ENCODE measurements at places on chromosomes 5 and 9.
A peak's percentile ranks its signal among the peaks of the same experiment; 100 is the strongest.

GRCh38 chr5:107381189-107381856, 289.4 kb downstream of the EFNA5 start:
- DNase-seq, result peak; percentile 51

DNA sequence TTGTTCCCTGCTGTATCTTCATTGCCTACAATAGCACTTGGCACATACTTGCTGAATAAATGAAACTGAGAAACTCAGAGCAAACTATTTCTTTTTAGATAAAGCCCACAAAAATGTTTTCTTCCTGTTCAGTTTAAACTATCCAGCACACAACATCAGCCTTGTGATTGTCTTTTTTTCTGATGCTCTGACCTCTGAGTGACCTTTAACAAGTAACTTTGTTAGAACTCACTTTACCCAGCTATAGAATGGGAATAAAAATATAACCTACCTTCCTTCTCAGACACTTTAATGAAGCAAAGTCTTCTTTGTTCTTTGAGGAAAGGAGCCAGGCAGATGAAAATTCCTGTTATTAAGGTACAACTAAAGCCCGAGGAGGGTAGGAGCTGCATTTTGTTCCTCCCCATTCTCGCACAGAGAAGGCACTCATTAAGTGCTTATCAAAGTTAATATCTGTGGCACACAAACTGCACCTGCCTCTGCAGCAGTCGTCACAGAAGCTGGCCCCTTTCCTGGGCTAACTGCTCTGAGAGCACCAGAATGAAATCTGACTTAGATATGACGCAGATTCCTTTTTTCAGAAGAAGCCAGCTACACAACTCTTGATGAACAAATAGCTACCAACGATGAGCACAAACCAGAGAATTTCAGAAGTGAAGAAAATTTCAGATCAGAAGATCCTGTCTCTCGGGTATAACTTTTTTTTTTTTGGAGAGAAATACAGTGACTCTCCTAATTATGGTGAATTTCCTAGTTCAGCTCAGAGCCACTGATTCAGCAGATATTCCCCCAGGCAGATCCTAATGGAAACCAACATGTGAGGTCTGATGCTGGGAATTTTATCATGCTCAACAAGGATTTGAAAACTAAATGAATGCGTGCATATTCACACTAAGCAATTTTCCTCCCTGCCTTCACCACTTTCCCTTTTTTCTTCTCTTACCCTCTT, 31.0 kb upstream of the NR3C1 start:
- DNase-seq, result no peak

- DNase-seq, result no peak
Measured at GRCh38 chr5:89080467-89081116, 197.6 kb upstream of the MEF2C start.

DNA sequence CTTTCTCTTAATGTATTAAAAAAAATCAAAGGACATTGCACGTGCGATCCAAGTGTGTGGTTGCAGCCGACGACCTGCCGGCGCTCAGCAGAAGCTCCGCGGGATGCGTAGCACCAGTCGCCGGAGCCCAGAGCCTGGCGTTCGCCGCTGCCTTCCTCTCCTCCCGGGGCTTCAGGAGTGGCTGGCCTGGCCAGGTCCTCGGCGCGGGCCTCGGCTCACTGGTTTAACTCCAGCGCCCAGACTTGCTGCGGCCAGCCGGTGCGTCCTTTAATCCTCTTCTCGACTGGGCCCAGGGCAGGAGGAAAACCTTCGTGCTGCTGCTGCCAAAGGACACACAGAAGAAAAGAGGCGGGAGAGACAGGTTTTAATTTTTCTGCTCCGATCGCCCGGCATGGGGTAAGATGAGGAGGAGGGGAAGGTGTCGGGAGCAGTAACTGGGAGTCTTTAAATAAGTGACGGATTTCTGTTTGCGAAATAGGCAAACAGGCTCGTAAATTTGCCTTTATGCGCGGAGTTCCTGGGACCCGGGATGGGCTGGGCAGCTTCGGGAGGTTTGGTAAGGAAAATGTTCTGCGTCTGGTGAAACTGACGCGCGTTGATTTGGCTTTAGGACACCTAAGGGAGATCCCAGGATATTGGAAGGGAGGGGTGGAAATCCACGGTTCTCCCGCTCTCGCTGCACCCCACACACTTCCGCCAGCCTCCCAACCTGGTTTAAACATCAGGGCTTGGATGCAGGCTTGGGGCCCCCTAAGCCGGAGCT, 2.3 kb downstream of the HAND1 start:
- DNase-seq, result no peak

GRCh38 chr5:77423022-77423750, 68.9 kb downstream of the WDR41 start:
- DNase-seq, result no peak

GRCh38 chr5:103035701-103036100, 84.2 kb downstream of the GIN1 start:
- no peak for DNase-seq

- no peak for DNase-seq
Measured at GRCh38 chr9:4886698-4887097, 94.0 kb downstream of the RCL1 start.

DNA sequence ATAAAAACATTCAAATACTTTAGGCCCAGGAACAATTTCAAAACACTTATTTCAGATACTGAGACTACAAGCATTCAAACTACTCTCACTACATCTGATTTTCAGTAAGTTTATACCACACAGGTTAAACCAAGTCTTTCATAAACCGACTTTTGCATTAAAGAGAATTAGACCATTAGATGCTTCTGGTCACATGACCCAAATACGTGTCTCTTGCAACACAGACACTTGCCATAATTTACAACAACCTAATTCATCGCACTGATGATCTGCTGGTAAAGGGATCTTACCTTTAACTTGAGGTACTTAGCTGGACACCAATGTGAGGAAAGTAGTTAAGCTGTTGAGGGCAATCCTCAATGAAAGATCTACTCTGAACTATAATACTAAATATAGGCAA, 3.2 kb downstream of the HNRNPH1 start:
- DNase-seq, result no peak

DNA sequence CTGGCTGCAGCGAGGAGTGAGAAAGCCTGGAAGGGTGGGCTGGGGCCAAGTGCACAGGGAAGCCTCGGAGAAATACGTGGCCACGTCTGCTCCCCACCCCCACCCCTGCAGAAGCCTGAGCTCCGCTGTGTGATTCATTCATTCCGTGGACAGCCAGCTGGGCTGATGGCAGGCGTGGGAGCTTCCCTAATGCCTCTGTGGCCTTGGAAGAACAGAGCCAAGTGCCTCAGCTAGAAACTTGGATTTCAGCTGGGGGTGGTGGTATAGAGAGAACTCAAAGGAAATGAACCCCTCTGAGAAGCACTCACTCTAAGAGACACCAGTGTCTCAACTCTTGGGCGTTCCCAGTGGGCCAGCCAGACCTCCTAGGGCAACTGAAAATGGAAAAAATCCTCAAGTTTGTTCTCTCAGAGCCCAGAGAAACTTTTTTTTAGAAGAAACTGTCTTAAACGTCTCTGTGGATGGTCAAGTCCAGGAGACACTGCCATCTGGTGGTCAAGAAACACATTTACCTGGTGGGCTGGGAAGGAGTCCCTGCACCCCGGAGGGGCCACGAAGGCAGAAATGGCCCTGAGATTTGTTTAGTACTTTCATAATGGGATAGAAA, 18.0 kb downstream of the ATOX1 start:
- no peak for DNase-seq

DNA sequence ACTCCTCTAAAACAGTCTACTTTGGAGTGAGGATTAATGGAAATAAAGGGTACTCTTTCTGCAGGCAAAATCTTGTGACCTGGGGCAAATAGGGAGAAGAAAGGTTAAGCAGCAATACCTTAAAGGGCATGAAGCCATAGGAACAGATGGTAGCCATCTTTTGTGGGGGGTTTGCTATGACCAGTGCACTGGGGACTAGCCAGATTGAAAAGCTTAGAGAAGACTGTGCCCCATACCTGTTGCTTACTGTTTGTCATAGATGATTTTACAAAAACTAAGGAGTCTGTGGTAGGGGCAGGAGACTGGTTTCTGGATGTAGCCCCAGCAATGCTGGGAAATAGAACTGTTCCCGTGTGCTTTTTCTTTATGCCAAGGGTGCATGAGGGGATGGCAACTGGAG, 58.6 kb downstream of the PAM start:
- no peak for DNase-seq

DNA sequence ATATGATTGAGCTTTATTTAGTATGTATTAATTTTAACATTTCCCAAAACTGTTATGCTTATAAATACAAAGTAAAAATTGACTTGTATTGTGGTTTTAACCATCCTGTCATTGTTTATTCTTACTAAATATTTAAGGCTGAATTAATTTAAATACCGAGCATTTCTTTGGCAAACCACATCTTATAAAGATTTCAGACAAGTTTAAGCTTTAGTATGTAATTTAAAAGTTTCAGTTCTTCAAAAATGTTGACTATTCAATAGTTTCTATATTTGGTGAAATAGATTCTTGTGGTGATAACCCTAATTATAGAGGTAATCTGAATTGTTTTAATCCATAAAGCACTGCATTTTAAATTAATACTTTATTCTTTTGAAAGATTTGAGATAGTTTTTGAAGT, 65.5 kb downstream of the CCNH start:
- no peak for DNase-seq

DNA sequence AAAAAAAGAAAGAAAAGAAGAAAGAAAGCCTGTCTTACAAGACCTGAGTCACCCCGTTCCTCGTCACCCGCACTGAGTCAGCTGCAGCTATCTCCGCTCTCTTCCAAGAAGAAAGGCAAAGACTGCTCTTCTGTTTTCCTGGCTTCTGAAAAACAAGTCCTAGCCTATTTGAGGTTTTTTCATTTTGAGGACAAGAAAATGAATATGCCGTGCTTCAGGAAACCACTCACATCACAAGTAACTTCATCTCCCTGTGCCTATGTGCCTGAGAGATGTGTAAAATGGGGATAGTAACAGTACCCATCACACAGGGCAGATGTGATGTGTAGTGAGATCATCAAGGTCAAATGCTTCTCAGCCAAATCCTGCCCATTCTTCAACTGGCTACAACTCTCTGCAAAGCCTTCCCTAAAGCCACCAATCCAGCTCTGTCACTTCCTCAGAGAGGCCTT, 78.4 kb downstream of the GLDC start:
- DNase-seq, result no peak

- no peak for DNase-seq
Measured at GRCh38 chr5:18745042-18745987, 1111.1 kb downstream of the TAF11L14 start.

DNA sequence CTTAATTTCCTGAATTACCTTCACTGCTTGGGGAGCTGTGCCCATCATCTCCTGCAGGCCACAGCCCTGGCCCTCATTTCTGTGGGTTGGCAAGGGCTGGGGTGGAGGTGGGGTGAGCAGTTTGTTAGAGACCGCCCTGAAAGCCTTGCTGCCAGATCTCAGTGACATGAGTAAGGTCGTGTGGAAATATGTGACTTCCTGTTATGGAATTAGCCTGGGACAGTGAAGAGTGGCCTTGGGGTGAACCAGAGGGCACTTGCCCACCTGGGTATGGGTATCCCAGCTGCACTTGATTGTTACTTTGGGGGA, 2.5 kb upstream of the HNRNPAB start:
- DNase-seq, result no peak

- no peak for DNase-seq
Measured at GRCh38 chr9:89544279-89544661, 46.4 kb upstream of the SEMA4D start.

DNA sequence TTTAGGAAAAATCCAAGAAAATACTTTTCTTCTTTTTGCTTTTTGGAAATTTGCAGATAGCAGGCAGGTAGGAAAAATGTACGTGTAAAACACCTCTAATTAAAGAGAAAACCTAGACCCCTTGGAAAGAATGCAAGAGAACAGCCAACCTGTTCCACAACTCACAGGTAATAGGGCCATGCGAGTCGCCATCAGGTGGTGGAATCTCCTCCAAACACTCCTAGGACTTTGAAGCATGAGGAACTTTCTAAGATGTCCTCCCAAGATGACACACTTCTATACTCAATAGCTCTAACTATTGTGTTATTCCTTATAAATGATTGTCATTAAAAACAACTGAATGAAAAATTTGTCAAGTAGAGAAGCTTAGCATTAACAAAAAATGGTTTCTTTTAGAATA, 174.0 kb downstream of the TMC1 start:
- DNase-seq, result no peak

- no peak for DNase-seq
Measured at GRCh38 chr5:143181173-143181572, 222.3 kb downstream of the NR3C1 start.

- no peak for DNase-seq
Measured at GRCh38 chr5:158382473-158382872, 523.5 kb upstream of the CLINT1 start.

DNA sequence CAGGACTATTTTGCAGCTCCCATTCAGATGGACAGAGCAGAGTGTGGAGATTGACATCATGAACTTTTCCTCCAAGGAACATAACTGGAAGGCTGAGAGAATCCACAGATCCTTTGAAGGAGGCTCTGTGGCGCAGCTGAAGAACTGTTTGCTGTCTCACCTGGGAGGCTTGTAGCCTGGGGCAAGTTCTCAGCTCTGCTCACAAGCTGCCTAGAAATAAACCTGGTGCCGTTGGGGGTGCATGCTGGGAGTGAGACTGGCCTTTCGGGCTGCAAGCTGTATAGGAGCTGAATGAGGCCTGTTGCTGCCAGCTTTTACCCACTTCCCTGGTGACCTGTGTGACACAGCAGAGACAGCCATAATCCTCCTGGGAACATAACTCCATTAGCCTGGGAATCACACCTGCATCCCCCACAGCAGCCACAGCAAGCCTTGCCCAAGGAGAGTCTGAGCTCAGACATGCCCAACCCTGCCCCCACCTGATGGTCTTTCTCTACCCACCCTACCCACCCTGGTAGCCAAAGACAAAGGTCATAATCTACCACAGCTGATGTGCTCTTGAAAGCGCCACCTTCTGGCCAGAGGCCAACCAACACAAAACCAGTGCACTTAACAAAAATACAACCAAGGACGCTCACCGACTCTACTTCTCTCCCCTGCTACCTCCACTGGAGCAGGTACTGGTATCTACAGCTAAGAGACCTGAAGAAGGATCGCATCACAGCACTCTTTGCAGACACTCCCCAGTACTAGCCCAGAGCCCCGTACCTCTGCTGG, 205.1 kb upstream of the MRPS30 start:
- DNase-seq, result no peak

DNA sequence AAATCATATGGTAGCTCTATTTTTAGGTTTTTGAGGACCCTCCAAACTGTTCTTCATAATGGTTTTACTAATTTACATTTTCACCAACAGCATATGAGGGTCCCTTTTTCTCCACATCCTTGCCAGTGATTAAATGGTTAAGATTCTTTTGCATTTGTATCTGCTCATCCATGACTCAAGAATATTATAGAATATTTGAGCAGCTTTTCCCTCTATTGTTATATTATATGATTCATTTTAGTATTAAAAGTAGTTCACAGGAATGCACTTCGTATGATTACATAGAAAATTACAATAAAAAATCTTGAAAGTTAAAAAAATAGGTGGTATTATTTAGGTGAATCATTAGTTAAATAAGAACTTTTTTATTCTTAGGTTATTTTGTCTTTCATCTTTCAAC, 140.7 kb downstream of the WDR70 start:
- no peak for DNase-seq

Data from NCI-H524 treated with DMSO at 0.1 percent for 48 hours (cell line).